ENCODE measurements at places on chromosomes 12 and 14.

DNA sequence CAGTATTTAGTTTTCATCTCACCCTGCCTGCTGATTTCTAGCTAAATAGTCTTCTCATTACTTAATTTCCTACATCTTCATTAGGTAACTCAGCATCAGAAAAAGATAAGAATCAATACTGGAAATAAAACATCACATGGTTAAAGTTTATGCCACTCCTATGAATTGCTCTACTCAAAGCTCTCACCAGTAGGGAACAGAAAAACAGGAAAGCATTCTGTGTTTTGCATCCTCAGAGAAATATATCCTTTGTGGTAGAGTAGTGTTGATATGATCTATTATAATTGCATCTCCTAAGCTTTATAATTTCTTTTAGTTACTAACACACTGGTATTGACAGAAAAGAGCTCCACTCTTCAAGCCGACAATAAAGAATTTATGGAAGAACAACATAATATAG lies 9.9 kb downstream of the CPNE8 start:
- DNase-seq: no peak

DNA sequence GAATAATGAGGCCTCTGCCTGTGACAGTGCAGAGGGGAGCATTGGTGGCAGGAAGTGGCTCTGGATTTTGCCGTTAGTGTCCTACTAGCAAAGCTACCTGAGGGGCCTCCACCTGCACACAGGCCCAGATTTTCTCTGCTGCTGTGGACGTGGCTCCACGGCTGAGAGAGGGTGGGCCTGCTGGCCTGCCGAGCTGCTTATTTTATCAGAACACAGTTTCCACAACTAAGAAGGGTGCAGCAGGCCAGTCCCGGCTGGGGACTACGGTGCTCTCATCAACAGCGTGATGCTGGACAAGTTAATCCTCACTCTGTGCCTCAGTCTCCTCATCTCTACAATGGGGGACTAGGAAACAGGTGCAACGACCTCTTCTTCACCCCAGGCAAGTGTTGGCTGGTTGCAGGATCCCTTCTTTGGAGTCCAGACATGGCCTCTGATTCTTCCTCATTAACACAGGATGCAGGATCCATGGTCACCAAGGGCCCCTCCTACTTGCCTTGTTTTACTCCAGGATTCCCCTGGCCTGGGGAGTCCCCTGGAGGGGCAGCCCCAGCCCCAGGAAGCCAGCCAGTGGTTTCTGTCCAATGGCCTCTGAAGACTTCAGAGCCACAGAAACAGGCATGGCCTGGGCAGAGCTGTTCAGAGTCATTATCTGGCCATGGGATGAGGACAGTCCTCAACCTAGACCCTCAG lies 3.3 kb downstream of the FAM181A start:
- DNase-seq: no peak

- DNase-seq: no peak
Observed at GRCh38 chr14:37194698-37195097, 3.0 kb upstream of the MIPOL1 start.

DNA sequence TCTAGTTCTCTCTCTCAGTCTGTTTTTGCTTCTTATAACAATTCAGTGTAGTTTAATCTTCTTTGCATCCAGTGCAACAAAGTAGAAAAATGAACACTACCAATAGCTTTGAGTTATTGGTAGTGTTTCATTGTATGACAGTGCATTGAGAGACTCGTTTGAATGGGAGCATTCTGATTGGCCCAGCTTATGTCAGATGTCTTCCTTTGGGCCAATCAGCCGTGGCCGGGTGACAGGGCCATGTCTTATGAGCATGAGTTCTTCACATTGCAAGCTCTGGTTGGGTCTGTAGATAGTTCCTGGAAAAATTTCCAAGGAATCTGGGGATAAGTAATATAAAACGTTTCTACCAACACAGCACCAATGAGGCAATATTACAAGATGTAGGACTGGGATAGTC lies 36.5 kb downstream of the GYS2 start:
- no peak for DNase-seq

DNA sequence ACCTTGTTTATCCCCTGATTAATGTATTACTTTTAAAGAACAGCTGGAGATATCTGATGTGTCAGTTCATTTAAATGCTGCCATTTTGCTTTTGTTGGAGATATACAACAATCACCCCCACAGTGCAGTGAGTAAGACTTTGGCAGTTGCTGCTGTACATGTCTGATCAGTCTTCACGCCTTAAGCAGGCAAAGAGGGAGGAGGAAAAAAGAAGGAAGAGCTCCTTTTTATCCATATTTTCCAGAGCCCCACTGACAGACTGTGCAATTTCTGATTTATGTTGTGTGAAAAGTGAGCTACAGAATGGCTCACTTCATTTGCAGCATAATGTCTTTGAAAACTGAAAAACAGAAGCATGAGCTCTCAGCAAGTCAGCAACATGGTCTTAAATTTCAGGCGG lies 319.7 kb upstream of the LRIG3 start:
- DNase-seq: no peak

- DNase-seq: no peak
Observed at GRCh38 chr14:101069228-101069549, 165.7 kb upstream of the RTL1 start.

GRCh38 chr12:47033081-47033480 lies 46.3 kb upstream of the PCED1B start:
- DNase-seq: no peak
